ENCODE measurements at places on chromosomes 2 and 18.
A peak's percentile ranks its signal among the peaks of the same experiment; 100 is the strongest.

- DNase-seq = no peak
Measured at GRCh38 chr18:22800551-22800951, 132.6 kb upstream of the RBBP8 start.

DNA sequence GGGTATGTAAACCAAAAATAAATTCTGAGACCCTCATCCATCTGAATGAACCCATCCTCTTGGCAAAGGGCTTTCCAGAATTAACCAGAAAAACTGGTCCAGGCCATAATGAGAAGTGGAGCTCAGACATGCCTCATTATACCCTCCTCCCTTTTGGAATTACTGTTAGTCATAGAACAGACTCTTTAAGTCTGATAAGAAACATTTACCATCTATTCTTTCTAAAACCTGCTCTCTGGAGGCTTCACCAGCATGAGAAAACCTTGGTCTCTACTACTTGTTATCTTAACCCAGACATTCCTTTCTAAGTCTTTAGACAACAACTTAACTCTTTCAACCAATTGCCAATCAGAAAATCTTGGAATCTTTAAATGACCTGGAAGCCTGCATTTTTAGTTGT, 82.8 kb downstream of the QPCT start:
- DNase-seq = no peak

- no peak for DNase-seq
Measured at GRCh38 chr18:13973061-13973575, 57.8 kb upstream of the MC2R start.

DNA sequence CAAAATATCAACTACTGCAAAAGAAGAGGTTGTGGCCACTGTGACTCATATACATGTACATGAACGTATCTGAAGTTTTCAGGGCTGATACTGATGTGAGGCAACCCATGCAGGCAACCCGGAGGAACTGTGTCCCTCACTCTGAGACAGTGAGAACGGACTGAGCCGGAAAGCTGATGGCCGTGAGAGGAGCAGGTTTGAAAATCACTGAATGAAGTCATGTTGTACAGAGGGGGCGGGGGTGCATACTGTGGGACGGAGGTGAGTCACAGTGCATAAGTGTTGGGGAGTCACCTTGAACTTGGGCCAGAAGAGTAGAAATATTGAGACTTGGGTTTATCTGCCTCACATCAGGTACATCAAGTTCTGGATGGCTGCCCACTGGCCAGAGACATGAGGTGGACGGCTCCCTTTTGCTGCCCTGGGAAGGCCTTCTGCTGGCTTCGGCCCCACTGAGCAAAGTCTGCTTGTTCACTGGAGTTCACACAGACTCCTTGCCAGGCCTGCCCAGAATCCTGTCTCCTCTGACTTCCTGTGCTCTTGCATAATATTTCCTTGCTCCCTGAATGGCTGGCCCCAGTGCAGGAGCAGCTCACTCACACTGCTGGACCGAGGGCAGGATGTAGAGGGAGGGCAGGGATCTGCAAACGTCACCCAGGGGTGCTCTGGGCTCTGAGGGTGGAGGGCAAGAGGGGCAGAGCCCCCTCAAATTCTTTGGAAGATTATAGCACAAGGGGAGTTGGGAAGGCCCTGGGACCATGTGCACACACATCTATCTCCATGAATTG, 18.1 kb downstream of the EPAS1 start:
- DNase-seq = peak; percentile 97

DNA sequence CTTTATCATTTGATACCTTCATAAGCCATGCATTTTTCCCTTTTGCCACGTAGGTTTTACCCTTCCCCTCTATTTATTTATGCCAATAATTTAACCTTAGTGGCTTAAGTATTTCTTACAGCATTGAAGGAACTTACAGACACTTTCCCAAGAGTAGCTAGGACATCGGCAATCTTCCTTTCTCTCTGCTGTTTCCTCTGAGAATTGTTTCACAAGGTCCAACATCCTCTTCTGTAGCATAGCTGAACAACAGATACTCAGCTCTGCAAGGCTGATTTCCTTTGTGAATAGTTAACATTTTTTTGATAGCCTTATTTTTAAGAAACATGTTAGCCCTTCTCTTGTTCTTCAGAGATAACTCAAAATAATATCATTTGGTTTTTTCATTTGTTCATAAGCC, 1.1 kb upstream of the GCA start:
- no peak for DNase-seq

GRCh38 chr2:169105476-169105875, 36.1 kb downstream of the DHRS9 start:
- no peak for DNase-seq

GRCh38 chr18:44813586-44813985, 132.9 kb downstream of the SETBP1 start:
- DNase-seq = no peak

DNA sequence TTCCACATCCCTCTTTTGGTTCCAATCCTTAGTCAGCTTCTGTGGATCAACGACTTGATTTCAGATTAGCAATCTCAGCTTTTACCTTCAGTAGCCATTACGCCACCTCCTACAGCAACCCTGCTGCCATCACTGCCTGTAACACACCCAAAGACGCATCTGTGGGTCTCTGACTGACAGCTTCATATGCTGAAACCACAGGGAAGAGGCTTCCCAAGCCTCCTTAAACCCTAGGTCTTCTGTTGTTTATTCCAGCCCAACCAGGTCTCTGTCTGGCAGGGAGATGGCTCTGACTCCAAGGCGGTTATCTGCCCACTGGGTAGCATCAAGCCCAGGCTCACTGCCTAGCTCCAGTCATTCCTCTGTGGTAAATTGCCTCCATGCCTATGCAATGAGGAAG, 28.6 kb upstream of the TRIB2 start:
- DNase-seq = no peak

DNA sequence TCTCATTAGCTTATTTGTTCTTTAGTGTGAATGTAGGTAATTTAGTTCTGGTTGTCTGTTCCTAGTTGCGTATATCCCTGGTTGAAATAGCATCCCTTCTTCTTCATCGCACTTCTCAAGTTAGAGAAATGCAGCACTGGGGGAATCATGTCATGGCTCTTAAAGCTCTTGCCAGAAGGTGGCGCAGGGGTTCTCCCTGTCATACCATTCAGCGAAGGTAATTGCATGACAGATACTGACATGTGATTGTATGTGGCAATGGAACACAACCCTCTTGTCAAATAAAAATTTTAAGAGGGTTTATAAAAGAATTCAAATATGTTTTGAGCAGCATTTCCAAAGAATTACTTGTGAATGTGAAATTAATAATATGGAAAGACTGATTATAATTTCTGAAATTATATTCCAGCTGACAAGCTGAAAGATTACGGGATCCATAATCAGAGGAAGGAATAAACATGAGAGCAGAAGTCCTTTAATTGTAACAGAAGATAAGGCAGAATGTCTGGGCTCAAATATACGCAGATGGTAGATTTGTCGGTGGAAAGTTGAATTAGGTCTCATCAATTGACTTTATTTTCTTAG, 411.7 kb downstream of the DSEL start:
- peak; percentile 66 for DNase-seq

DNA sequence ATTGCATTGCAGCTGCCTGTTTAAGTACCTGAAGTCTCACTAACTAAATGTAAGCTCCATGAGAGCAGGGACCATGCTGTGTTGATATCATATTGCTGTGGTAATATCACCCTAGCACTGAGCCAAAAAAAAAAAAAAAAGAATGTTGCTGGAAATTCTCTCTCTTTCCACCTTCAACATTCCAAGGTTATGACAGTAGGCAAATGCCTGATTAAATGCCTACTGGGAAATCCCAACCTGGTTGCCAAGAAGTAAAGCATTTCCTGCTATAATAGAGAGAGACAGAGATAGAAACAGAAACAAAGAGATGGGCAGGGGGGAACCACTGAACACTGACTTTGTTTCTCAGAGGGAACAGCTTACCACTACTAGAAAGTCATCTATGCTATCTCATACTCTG, 1604.2 kb downstream of the LRP1B start:
- DNase-seq = peak; percentile 43

DNA sequence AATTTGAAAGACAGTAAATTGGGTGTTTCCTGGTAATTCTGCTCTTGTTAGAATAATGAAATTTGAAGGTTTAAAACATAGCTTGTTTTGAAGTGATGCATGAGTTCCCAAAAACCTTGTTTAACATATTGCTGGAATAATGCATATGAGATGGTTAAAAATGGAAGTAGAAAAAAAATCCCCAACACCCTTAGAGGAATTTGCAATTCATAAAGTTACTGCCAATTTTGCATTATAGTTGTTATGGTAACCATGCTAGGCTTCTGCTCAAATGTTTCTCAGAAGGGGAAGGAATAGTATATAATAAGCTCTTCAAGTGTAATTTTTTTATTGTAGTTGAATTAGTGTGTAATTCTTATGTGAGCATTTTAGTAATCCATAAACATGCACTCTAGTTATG, 49.1 kb downstream of the FASTKD2 start:
- no peak for DNase-seq

DNA sequence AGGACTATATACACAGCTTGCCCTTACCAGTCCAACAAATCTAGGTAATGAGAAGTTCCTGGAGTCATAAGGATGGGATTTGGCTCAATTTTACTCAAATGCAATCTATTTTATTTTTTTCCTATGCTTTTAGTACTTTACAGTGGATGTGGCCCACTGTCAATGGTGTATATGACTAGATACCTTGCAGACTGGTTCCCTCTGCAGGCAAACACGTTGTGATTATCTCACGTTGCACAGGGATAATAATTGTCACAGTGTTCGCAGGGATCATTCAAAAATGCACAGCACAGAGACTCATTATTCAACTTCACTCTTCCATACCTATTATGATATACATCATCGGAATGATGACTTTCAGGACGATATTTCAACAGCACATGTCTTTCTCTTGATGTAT, 359.7 kb downstream of the MBD2 start:
- no peak for DNase-seq

- DNase-seq = peak; percentile 85
Measured at GRCh38 chr2:150127995-150128394, 359.5 kb downstream of the RND3 start.

DNA sequence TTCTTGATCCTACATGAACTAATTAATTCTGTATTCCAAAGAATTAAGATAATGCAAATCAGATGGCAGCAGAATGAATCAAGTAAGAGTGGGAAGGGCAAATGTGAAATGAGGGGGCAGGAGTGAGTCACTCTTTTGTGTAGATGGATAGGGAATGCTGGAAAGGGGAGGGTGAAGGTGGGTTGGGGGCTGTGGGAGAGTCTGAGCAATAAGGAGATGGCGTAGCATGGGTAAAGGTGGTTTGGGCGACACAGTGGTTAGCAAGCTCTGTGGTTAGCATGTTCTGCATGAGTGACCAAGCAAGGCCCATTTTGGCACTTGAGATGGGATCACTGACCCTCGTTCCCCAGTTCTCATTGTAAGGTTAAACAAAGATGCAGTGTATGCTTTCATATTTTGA, 20.4 kb downstream of the GPD2 start:
- no peak for DNase-seq

DNA sequence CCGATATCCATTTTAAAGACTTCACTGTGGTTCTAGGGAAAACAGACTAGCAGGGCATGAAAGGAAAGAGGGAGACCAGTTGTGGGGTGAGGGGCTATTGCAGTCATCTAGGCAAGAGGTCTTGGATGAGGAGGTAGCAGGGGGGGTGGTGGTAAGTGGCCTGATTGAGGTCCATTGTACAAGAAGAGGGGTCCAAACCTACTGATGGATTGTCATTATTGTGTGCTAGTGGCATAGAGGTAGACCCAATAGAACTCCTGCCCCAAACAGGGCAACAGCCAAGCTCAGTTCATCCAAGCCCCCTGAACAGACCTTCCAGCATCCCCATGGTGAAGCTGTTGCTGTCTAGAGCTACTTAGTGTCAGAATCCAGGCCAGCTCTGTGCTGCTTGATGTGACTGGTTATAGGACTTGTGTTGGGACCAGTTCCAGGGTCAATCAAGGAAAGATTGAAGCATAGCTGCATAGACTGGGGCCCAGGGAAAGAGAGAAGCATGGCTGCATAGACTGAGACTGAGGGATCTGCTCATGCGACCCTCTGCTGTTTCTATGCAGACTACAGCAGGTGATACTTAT, 7.0 kb downstream of the ASAP2 start:
- no peak for DNase-seq

- no peak for DNase-seq
Measured at GRCh38 chr18:46771141-46771540, 14.3 kb upstream of the ST8SIA5 start.

DNA sequence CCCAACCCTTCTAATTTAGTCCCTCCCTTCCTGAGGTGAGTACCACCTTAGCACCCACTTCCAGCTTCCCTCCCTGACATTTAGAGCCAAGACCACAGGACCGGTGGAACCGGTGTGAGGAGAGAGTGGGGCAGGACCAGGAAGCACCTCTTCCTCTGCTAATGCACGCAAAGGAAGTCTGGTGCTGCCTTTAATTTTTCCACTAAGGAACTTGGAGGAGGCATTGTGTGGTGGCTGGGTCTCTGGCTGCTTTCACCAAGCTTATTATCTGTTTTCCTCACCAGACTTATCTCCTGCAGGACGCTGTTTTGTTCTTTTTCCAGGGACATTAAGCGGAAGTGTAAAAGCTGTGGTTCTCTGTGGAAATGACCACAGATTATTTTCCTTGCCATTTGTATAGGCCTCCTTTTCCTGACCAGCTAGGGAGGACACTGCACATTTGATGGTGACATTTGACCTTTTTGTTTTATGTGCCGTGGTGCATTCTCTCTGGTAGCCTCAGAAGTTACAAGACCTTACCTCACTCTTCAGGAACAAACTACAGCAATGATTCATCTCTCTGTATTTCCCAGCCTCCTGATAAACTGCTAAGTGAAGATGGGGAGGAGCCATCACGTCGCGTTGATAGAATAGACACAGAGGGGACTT, 39.8 kb upstream of the SPTBN1 start:
- peak; percentile 94 for DNase-seq

GRCh38 chr2:121489284-121489683, 41.4 kb upstream of the RNU4ATAC start:
- peak; percentile 9 for DNase-seq

- DNase-seq = no peak
Measured at GRCh38 chr2:208643145-208643544, 236.6 kb downstream of the PTH2R start.

DNA sequence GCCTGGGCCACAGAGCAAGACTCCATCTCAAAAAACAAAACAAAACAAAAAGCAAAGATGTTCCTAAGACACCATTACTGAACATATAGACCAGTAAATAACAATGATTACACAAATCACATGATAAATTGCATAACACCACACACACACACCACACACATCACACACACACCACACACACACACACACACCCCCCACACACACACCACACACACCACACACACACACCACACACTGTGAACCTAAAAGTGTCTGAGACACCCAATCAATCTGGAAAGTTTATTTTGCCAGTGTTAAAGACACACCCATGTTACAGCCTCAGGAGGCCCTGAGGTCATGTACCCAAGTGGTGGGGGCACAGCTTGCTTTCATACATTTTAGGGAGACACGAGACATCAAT, 62.6 kb upstream of the ASAP2 start:
- DNase-seq = no peak

DNA sequence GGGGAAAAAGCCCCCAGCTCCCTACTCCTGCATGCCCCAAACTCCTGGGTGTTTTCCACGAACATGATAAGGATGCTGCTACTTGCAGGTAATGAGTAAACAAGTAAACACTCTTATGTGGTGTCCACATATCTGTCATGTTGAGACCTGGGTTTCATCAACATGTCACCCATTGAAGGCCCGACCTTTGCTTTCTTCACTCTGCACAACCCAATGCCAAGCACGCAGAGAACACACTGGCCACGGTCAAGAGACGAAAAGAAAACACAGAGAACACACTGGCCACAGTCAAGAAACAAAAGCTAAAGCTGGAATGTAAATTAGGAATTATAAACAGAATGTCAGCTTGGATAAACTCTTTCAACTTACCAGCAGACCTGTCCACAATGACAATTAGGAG, 143.1 kb downstream of the TTC32 start:
- no peak for DNase-seq
